ENCODE measurements at places on chromosomes 4 and X.

GRCh38 chr4:184751585-184751956 is 17.7 kb upstream of the CENPU start:
- no peak for DNase-seq

DNA sequence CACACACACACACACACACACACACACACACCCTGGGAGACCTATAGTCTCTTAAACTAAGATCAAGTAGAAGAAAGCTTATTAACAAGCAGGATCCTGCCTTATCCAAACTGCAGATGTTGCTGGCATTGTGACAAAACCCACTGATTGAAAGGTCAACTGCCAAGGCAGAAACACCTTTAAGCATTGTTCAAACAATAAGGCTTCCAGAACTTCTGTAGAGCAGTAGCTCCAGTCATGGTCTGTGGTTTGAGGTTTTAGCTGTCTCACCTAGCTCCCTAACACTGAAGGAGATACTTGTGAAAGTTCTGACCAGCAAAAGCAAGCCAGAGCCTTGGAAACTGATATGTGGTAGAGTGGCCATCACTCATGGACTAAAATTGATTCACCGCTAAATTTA is 59.8 kb downstream of the PTCHD1 start:
- DNase-seq: no peak

DNA sequence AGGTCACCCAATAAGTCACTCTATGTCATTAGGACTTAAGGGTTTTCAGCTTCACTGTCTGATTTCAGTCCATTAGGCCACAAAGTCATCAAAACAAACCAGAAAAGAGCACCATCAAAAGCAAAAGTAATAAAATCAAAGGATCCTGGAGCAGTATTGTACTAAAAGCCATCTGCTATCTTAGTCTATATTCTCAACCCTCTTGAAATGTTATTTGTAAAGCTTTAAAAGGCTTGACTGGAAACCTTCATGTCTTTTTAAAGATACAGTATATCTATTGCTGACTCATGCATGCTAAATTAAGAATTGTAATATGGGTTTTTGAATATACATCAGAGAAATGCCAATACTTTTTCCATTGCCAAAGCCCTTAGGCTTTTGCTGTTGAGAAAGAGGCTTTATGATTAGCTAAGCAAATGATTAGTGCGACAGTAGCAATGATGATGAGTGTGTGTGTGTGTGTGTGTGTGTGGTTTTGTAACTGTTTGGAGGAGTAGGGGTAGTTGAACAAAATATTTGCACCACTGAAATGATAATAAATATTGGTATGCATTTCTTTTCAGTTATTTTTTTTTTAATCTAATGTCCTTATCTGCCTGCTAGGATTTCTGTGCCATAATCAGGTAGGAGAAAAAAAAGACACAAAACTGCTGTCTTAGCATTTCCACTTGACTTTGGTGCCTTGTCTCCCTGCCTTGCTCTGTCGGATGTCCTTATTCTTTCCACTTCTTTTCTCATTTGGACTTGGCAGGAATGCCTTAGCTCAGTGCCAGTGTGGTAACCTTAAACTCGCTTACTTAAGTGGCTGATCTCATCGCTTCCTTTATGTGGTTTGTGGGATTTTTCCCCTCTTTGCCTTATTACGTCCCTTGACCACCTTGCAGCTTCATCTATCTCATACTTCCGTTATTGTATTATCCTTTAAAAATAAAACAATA is 119.7 kb downstream of the PCDH7 start:
- no peak for DNase-seq

DNA sequence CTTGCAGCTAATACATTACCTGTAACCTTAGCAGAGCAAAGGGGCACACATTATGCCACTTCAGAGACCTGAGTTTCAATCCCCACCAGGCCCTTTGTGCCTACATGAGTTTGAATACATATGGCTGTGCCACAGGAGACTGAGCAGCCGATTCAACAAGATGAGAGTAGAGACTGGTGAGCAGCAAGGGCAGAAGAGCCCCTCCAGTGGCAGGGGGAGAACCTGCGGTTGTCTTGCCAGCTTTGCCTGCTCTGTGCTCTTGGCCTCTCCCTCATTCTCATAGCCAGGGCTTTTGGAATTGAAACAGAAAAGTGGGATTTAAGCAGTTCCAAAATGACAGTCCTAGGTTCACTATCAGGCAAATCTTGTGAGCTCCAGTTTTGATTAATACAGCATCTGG is 52.3 kb upstream of the CLNK start:
- DNase-seq: no peak

DNA sequence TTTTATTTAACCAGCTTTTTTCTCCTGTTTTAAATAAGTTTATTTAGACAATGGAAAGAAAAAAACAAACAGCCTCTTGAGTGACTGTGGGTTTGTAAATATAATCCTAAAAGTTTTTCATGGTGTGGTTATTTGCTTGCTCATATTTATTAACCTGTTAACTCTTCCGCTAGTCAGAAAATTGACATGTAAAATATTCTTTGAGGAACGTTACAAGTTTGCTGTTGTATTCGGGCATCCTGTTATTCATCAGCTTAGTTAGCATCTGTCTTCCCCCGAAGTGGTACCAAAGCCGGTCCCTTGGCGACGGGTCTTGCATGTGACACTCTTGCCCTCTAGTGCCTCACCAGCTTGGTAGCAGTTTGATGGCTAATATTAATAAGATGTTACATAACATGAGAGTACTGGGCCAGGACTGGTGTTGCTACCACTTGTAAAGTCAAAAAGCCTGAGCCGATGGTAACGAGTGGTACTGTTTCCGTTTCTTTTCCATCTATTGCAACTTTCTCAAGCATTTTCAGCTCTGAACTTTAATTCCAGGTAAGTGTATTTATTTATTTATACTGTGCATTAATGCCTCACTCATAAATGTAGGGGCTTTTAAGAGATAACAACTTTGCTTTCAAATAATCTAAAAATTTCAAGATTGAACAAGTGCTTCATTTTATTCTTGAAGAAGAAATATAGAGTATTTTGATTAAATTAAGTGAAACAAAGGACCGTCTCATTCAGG is at the start of gene NDST3:
TSS of gene NDST3 (plus strand) at position 434 of the 733 bp plus-strand sequence. CDS start 19,425 bp downstream, outside the sequence.
- no peak for DNase-seq

DNA sequence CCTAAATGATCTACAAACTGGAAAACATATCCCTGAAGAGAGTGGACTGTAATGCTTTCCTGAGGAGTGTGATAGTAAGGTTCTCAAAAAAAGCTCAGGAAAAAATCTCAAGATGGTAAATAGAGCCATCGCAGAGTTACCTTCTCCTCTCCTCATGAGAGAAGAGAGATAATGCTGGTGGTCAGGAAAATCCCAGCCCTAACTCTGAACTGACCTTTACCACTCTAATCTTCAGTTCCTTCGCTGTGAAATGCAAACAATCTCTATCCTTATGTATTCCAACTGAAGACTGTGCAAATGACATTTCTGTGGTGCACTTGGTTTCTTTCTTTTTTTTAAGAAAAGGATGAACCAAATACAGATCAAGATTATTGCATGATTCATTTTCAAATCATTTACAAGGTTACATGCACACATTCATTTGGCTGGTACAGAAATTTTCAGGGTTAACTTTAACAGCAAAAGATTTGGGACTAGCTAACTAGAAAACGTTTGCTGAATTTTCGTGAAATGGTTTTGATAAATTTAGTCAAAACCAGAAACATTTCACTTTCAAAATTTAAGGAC is 8.3 kb downstream of the PPM1K start:
- no peak for DNase-seq

DNA sequence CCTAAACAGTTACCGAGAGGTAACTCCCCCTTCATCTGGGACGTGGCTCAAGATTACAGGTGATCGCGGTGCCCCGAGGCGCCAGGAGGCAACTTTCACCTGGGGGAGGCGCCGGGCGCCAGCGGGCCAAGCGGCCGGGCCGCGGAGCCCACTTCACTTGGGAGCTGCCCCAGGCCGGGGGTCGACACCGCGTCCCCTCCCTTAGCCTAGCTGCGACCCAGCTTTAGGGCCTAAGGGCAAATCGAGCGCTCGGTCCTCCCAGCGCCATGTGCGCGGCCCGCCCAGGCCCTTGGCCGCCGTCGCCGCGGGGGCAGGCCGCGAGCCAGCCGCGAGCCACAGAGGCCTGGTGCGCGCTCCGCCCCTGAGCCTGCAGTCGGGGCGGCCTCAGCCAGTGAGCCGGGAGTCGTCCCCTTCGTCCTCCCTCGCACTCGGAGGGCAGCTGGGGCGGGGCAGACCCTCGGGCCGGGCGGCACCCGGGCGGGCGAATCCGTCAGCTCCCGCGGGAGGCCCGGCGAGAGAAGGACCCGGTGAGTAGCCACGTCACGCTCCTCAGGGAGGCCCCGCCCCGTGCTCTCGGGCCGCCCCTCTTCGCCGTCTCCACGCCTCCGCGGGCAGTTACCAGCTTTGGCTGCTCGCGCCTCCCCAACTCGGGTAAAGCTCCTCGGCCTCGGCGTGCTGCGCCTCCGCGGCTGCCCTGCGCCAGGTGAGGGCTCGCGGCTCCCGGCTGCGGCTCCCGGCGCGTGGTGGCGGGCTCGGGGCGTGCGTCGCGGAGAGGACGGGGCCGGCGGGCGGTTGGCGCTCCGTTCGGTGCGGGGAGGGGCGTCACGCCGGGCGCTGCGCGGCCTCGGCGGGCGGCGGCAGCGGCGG is at the start of gene LARP1B:
TSS of gene LARP1B (plus strand) at position 614 of the 867 bp plus-strand sequence. CDS start 13,640 bp downstream, outside the sequence.
- DNase-seq: peak; percentile 92

DNA sequence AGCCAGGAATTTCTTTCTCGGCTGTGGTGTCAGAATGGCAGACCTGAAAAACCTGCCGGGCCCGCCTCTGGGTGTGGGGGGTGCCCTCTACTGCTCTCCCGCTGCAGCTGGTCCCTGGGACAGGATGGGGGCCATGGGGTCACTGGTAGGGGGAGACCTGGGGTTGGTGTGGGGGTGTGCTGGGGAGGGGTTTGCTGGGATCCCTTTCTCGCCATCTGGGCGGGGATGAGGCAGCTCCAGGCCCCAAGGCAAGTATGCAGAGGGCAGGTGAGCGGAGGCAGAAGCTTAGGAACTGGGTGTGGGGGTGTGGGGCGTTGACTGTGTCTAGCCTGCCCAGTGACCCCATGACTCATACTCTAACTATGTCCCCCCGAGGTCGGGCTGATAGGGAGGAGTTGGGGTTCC is 884 bp downstream of the CCDC120 start:
- no peak for DNase-seq

GRCh38 chr4:14143892-14144291 is 516.4 kb upstream of the BOD1L1 start:
- DNase-seq: no peak

DNA sequence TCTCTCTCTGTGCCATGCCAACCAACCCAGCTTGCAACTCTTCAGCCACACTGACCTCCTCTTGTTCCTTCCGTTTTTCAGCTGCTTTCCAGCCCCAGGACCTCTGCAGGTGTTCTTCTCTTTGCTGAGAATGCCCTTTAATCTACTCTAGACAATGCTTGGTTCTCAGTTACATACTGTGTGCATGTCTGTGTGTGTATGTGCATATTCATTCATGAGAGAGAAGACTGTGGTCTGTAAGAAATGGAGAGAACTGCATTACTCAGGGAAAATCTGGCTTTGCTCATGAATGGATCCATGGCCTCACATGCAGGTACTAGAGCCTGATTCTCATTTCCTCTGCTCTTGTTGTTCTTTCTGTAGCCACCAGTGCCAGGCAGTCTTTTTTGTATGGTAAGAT is 636.9 kb upstream of the TENM3 start:
- no peak for DNase-seq

DNA sequence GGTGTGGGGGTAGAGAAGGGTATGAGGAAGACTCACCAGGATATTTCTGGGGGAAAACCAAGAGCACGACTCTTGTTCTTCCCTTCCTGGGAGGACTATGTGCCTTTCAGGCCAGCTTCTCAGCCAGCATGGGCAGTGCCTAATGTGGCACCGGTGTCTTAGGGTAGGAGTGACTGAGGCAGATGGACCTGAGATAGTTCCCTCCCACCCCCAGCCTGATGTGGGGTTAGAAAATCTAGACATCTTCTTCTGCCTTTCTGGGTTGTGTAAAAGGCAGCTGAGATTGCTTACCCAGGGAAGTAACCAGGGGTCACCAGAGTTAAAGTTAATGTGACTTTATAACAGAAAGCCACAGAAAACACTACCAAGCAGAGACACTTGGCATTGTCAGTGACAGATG is 127.3 kb downstream of the TMA16 start:
- no peak for DNase-seq

GRCh38 chr4:19531906-19532848 is 719.5 kb upstream of the SLIT2 start:
- no peak for DNase-seq

- no peak for DNase-seq
Measured at GRCh38 chr4:22573641-22574040, 57.8 kb upstream of the ADGRA3 start.

GRCh38 chrX:48490661-48491060 is 14.7 kb downstream of the FTSJ1 start:
- DNase-seq: no peak

DNA sequence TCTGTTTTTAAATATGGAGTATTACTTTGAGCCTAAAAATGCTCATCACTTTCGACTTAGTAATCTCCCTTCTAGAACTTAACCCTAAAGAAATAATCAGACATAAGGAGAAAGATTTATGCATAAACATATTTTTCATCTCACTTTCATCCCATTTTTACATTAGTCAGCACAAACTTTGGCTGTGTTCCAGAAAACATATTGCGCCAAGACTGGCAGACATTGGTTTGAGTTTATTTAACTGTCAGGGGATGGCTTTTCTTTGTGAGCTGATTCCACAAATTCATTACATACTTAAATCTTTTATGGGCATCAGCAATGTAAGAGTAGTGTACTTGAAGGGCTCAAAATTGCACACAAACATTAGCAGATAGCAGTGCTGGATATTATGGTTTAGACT is 23.7 kb downstream of the MAOA start:
- no peak for DNase-seq

- DNase-seq: peak; percentile 96
Measured at GRCh38 chr4:82890901-82891706, at the start of gene SEC31A. TSS of gene SEC31A (minus strand) at chr4:82891153. CDS start at chr4:82881936, 9,217 bp downstream.

- DNase-seq: no peak
Measured at GRCh38 chr4:15891312-15891711, 47.2 kb downstream of the FGFBP1 start.

DNA sequence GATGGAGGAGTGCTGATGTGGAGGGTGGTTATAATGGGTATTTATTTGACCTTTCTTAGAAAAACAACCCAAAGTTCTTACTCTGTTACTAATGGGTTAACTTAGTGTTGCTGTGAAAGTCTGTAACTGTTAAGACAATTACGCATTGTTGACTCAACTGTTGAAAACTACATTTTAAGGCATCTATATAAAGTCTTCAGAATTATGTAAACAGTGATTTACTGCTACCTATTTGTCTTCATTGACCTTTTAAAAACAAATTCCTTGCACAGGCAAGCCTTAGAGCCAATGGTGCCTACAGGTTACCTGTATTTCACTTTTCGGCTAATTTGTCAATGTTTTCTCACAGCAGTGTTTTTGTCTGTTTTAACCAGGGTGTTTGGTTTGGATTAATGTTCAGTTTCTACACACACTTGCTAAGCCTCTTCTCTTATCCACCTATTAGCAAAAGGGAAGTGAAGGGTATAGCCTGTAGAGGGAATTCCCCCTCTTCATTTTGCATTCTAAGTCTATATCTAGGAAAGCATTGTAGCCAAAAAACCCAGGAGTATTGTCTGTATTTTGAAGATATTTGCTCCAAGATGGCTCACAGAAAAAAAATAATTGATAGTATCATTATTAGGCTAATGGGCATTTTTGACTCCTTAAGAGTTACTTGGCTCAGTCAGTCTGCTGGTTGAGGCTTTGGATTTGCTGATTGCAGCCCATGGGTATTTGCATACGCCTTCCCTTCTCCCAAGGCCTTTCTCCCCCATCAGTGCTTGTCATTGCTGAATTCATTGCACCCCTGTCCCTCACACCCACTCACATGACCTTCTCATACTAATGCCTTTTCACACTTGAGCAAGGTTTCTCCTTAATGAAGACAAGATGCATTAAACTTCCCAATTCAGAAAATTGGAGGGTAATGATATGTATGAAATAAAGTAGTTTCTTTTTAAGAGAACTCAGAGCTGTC is 30.5 kb downstream of the AFF1 start:
- no peak for DNase-seq

Data from activated CD4-positive, alpha-beta T cell treated with anti-CD3 and anti-CD28 coated beads, Interleukin-2, amount 50 U/mL, for 1 hour (primary cell).